Fibroblast of skin of right quadriceps (primary cell): ENCODE measurements at places on chromosomes 5 and 9.

DNA sequence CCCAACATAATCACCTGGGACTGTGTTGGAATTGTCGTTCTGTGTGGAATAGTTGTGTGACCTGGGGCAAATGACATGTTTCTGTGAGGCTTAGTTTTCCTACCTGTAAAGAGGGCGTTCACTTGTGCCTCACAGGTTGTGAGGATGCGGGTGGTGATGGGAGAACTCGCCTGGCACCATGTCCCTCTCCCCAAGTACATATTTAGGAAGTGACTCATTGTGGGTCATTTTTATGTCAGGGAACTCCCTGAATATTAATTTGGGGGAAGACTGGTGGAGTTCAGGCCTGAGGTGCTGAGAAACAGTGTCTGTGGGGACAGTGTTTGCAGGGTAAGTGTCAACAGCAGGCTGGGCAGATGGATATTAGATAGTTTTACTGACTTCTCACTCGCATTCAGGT lies 144.7 kb downstream of the KDM4C start:
- peak; percentile 9 for DNase-seq

DNA sequence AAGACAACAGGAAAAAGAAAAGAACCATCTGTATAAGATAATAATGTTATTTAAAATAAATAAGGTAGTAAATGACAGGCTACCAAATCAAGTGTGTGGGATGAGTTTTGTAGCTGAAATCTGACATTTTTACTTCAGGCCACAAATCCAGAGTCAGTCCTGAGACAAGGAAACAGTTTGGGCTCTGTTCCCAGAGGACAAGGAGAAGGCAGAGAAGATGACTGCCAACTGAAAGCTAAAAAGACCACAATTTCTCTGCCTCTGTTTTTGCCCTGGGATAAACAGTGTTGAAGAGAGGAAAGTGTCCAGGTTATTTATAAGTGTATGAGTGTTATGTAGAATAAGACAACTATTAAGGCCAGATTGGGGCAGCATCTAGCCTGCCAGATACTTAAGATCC lies 180.5 kb downstream of the NFIB start:
- DNase-seq = no peak

GRCh38 chr5:143913008-143913752 lies 101.2 kb downstream of the HMHB1 start:
- DNase-seq = peak; percentile 89

DNA sequence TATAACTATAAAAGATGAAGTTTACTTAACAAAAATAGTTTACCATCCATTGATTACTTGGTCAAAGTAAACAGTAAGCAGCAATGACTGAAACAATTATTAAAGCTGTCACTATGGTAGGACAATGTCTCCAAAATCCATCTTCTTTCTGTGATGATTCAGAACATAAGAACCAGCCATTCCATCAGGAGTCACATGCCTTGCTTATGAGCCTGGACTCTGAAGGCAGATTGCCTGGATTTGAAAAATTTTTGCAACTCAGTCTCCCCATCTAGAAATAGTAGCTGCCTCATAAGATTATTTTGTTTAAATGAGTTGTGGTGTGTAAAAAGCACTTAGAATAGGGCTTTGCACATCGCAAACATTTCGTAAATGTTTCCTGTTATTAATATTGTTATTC lies 136.2 kb downstream of the LIFR start:
- DNase-seq = peak; percentile 28

- DNase-seq = peak; percentile 31
Measured at GRCh38 chr9:20022410-20022809, 233.6 kb upstream of the SLC24A2 start.

- DNase-seq = no peak
Measured at GRCh38 chr9:95090023-95090791, 227.3 kb downstream of the FANCC start.

DNA sequence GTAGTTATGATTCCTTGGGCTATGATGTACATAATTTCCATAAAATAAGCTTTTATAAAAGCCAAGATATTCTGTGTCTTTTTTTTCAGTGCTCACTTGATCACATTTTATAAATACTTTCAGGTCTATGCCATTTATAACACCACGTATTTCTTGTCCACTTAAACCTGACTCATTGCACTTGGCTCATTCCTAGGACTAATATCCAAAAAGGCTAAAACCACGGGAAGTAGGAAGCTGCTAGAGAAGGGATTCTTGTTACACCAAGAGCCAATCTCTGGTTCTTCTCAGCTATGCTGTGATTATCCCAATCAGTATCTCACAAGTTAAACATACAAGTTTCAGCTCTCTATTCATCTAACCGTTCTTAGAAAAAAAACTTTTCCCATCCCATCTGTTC lies 80.4 kb upstream of the CDH6 start:
- peak; percentile 72 for DNase-seq

- DNase-seq = no peak
Measured at GRCh38 chr5:144403817-144404420, 233.2 kb downstream of the KCTD16 start.

DNA sequence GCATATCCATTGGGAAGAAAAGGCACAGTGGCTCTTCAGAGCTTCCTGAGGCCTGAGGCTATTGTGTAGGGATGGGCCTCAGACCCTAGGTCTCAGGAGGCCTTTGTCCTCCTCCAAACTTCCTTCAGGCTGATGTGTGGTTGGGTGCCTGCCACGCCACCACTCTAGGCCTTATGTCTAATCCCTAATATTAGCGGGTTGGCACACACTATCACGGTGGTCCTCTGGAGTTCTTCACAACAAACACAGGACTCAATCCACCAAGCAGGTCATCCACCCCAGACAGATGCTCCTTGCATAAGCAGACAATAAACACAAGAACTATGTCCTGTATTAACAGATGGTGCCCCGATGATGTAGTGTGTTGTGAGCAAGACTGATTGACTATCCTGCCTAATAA lies 31.0 kb upstream of the FSTL4 start:
- no peak for DNase-seq

GRCh38 chr9:98428454-98428853 lies 173.0 kb upstream of the TBC1D2 start:
- DNase-seq = no peak

GRCh38 chr5:174903172-174903732 lies 178.9 kb downstream of the MSX2 start:
- no peak for DNase-seq

- no peak for DNase-seq
Measured at GRCh38 chr5:7888901-7889300, 20.0 kb downstream of the MTRR start.

- DNase-seq = no peak
Measured at GRCh38 chr9:32092031-32092430, 292.4 kb upstream of the ACO1 start.

- no peak for DNase-seq
Measured at GRCh38 chr5:178486239-178486641, 104.0 kb downstream of the COL23A1 start.

- DNase-seq = no peak
Measured at GRCh38 chr9:98099346-98099745, 19.7 kb downstream of the TRIM14 start.

DNA sequence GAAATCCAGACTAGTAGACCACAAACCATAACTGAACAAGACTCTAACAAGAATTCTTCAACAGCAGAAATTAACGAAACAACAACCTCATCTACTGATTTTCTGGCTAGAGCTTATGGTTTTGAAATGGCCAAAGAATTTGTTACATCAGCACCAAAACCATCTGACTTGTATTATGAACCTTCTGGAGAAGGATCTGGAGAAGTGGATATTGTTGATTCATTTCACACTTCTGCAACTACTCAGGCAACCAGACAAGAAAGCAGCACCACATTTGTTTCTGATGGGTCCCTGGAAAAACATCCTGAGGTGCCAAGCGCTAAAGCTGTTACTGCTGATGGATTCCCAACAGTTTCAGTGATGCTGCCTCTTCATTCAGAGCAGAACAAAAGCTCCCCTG lies 68.6 kb downstream of the VCAN start:
- no peak for DNase-seq

DNA sequence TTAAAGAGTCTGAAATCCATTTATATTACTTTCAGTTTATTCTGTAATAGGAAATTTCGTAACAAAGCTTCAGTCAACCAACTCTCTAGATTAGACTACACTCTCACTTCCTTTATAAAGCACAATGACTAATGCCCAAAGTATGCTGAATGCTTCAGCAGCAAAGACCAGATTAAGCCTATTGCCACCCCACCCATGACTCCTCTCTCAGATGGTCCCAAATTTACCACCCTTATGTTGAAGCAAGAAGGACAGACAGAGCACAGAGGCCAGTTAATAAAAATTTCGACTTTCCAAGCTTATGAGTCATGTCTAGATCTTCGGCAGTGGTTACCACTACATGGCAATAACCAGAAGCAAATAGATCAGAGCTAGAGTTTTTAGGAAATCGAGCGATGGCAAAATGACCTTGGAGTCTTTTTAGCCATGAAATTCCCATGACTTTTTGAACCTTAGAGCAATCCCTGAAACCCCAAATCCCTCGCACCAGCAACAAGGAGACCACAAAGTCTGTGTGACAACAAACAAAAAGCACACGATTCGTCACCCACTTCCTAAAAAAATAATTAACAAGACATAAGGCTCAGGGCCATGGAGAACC lies 287.8 kb upstream of the RASA1 start:
- peak; percentile 81 for DNase-seq

DNA sequence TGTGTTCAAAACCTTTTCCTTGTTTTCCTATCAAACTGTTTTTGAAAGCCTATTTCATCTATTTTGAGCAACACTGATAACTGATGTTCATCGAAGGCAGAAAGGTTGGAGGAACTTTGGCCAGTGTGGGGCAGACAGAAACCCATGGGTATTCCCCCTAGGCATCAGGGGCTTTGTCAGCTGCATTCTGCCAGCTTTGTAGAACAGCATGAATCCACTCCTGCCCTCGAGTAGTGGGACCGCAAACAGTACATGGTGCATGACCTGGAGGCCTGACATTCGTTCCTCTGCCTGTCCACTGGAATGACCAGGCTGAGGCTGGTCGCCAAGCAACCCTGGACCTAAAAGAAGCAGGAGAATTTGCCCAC lies 22.7 kb downstream of the ARHGAP26 start:
- DNase-seq = no peak

GRCh38 chr9:88183798-88184495 lies 45.7 kb upstream of the SPATA31C2 start:
- DNase-seq = no peak

GRCh38 chr9:13899924-13900323 lies 414.0 kb downstream of the NFIB start:
- DNase-seq = no peak

GRCh38 chr5:67015541-67016191 lies 180.9 kb downstream of the CD180 start:
- peak; percentile 66 for DNase-seq

- peak; percentile 14 for DNase-seq
Measured at GRCh38 chr5:98104454-98105188, 668.8 kb upstream of the RGMB start.

GRCh38 chr9:123359546-123359945 lies 3.5 kb downstream of the CRB2 start:
- DNase-seq = no peak

- DNase-seq = peak; percentile 29
Measured at GRCh38 chr5:67976891-67977601, 238.5 kb upstream of the PIK3R1 start.

- peak; percentile 13 for DNase-seq
Measured at GRCh38 chr5:14749579-14750101, 85.1 kb downstream of the OTULIN start.

- no peak for DNase-seq
Measured at GRCh38 chr9:73080110-73080694, 71.5 kb upstream of the ANXA1 start.

- DNase-seq = peak; percentile 59
Measured at GRCh38 chr5:110651507-110651906, 75.0 kb downstream of the TMEM232 start.

DNA sequence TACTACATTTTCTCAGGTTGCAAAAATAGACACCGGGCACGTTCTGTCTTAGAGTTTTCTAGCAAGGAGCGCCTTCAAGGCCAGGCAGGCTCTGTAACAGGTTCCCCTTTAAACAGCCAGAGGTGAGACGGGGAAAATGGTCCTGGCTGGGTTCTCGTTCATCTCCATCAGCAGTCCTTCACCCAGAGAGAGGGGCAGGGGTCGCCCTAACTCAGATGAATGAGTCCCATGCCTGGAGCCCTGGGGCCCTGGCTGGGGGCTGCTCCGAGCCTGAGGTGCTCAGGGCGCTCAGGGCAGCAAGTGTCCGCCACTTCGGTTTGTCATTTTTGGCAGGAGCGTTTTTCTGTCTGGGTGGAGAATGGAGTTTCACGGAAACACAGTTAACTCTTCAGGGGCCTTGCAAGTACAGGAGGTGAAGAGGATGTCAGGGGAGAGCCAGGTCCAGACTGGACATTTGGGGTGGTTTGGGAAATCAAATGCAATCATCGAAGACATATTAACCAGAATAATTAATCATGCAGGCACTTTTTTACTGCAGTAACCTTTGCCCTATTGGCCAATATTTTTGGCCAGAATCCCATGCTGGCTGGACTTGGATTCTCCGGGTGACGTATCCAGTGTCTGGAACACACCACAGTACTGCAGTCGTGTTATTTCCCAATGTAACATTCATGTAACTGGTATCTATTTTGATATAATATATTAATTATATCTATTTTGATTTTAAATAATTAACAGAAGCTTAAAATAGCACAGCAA lies 2.9 kb downstream of the NTNG2 start:
- no peak for DNase-seq

DNA sequence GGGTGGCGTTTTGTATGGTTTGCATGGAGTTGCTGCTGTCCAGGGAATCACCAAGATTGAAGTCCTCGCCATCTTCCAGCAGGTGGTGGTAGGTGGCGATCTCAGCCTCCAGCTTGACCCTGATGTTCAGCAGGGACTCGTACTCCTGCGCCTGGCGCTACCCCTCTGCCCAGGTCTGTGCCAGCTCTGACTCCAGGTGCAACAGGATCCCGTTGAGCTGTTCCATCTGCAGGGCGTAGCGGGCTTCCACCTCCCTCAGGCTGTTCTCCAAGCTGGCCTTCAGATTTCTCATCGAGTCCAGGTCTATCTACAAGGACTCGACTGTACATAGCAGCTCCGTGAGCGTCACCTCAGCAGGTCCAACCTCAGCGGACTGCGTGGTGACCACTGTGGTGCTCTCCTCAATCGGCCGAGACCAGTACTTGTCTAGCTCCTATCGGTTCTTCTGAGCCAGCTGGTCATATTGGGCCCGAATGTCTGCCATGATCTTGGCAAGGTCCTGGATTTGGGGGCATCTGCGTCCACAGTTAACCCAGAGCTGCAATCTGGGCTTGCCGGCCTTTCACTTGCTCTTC lies 1584.8 kb upstream of the ACO1 start:
- no peak for DNase-seq

GRCh38 chr5:59587489-59588337 lies 305.8 kb downstream of the PDE4D start:
- peak; percentile 81 for DNase-seq

DNA sequence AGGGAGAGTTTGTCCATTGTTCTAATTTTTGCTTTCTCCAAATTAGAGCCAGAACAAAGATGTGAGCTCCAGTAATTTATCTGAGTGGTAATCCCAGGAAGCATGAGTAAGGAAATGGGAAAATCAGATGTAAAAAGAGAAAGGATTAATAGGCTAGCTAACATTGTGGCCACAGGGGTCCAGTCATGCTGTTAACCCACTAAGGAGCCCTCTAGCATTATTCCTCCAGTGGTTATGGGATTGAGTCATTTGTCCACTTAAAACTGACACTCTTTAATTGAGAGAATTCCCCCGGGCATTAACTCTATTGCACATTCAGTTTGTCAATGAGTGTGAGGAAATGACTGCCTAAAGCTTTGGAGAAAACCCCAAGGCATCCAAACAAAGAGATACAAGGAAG lies 700.3 kb upstream of the TYRP1 start:
- DNase-seq = peak; percentile 17
